ENCODE measurements at places on chromosomes 3 and 15. TPM values are rescaled to one million over a fixed set of nuclear protein-coding genes. Genes with fewer than 3 reads are reported as not detected.

Gene VGLL3
- 8.0 TPM for total RNA-seq

Gene CEMIP
- 3.4 TPM for total RNA-seq

Gene PRR23B
- not detected for total RNA-seq

Gene DLG1
- total RNA-seq: 86.8 TPM

Gene SPATA12
- total RNA-seq: not detected

Gene MAP1A
- total RNA-seq: 4.4 TPM

Gene TMEM62
- total RNA-seq: 10.7 TPM

Gene RPSA
- 1,130 TPM for total RNA-seq

Gene DUOXA2
- not detected for total RNA-seq

Gene TTLL13
- not detected for total RNA-seq

Gene PLIN1
- total RNA-seq: 5.9 TPM

Gene SLC49A4
- total RNA-seq: 38.8 TPM

Gene TRIM42
- not detected for total RNA-seq

Gene XYLB
- total RNA-seq: 1.1 TPM

Gene ZNF662
- 16.0 TPM for total RNA-seq

Gene MINAR1
- 0.25 TPM for total RNA-seq

Gene U2SURP
- 45.8 TPM for total RNA-seq

Gene SLC28A2
- total RNA-seq: not detected

Gene ADAMTS17
- 3.5 TPM for total RNA-seq

Gene SNUPN
- total RNA-seq: 18.3 TPM

Gene FSIP1
- not detected for total RNA-seq

Gene PPP1R14D
- not detected for total RNA-seq

Gene TRH
- not detected for total RNA-seq

Gene CFAP92
- total RNA-seq: 0.19 TPM

Gene PIAS1
- 59.5 TPM for total RNA-seq

Gene TLE3
- total RNA-seq: 95.7 TPM

Gene PLCB2
- 0.88 TPM for total RNA-seq

Gene NRROS
- total RNA-seq: 3.1 TPM

Gene CHRFAM7A
- total RNA-seq: 0.11 TPM

Gene CCK
- total RNA-seq: not detected

Gene CACNA2D2
- total RNA-seq: 1.8 TPM

Gene LTF
- 2.4 TPM for total RNA-seq

Gene C3orf49
- total RNA-seq: not detected

Gene COPS2
- total RNA-seq: 55.8 TPM

Gene SERPINI2
- not detected for total RNA-seq

Gene CISH
- total RNA-seq: 12.7 TPM

Gene RTP1
- not detected for total RNA-seq

Gene MYO5A
- 45.1 TPM for total RNA-seq

Gene ADCY5
- total RNA-seq: 0.46 TPM

Gene ITIH4
- total RNA-seq: 2.6 TPM

Gene CD276
- total RNA-seq: 33.4 TPM

Gene HLTF
- 7.7 TPM for total RNA-seq

Gene GPX1
- 116 TPM for total RNA-seq

Gene CHRNA3
- total RNA-seq: 0.81 TPM

Gene RASGRP1
- total RNA-seq: 20.6 TPM

Gene PTPN9
- total RNA-seq: 7.3 TPM

Gene CYP1A2
- total RNA-seq: not detected

Gene GABRB3
- 1.2 TPM for total RNA-seq

Gene GHRL
- total RNA-seq: not detected
